ENCODE measurements at places on chromosomes 3 and 15. TPM values are rescaled to one million over a fixed set of nuclear protein-coding genes. Genes with fewer than 3 reads are reported as not detected.

The EPB42 gene
- not detected for total RNA-seq

The HERC2 gene
- 47.8 TPM for total RNA-seq

The VPS33B gene
- 12.3 TPM for total RNA-seq

The ACKR2 gene
- total RNA-seq = not detected

The C2CD4A gene
- 0.17 TPM for total RNA-seq

The SPATA12 gene
- total RNA-seq = 0.62 TPM

The FRMD4B gene
- 1.4 TPM for total RNA-seq

The CCR9 gene
- total RNA-seq = not detected

The TAGLN3 gene
- not detected for total RNA-seq

The TLR9 gene
- total RNA-seq = not detected

The SAMMSON gene
- total RNA-seq = not detected

The VEPH1 gene
- 0.37 TPM for total RNA-seq

The ARRDC4 gene
- 0.11 TPM for total RNA-seq

The HTR3E gene
- not detected for total RNA-seq

The KBTBD13 gene
- total RNA-seq = not detected

The EPHB1 gene
- 0.23 TPM for total RNA-seq

The TP53BP1 gene
- total RNA-seq = 16.9 TPM

The KNG1 gene
- total RNA-seq = not detected

Data from A549 treated with Mapracorat at 1 μM for 4 hours (cell line).